Fibroblast of skin of right biceps (primary cell): ENCODE measurements at places on chromosomes 2 and 18.

DNA sequence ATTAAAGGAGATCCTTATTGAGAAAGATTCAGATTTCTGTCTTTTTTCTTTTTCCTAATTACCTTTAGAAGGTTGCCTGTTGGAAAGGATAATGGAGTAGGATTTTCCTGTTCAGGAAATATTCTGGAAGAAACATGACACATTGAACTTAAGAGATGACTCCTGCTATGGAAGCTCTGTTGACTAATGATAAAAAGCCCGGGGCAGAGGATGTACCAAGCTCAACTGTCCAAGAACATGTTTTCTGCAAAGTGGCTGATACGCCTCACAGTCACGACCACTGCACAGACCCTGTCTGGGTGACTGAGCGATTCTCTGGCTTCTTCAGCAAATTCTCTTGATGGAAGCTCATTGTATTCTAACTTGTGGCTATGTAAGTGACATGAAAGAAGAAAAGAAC, 86.2 kb upstream of the THOC1 start:
- DNase-seq, result no peak

- no peak for DNase-seq
These were observed 92.3 kb upstream of the PKDCC start for GRCh38 chr2:41955316-41956043.

GRCh38 chr2:150012986-150013385, 425.4 kb upstream of the MMADHC start:
- DNase-seq, result peak; percentile 12

DNA sequence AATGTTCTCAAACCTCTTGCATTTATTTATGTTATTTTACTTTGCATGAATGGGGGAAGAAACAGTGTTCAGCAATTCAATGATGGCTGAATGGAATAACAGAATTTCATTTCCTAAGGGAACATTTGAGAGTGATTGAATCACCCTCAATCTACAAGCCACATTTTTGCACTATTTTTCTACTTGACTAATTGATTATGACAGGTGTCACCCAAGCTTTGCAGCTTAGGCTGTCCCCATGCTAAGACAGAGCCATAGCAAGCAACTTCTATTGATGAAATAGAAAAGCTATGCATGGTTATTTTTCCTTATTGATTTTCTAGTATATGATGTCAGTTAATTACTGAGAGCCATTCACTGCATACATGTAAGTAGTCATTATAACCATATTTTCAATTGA, 795.7 kb downstream of the DCC start:
- no peak for DNase-seq

DNA sequence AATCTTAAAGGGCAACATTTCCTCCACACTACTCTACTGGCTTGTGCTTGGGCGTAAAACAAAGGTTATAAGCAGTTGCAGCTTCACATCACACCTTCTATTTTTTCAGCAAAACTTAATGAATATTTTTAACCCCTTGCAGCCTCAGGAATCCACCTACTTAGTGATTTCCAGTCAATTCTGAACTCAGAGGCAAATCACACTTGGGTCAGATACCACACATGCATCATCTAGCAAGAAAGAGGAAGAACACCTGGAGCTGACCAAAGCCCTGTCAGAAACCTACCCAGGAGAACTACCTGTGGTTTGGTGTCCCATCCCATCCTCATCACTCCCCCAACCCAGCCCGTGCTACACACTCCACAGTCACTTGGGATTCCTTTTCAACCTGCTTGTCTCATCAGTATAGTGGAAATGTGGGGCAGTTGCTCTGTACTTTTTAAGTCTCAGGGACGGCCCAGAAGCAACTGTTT, 25.5 kb downstream of the PIAS2 start:
- no peak for DNase-seq

GRCh38 chr2:11649093-11649492, 20.9 kb downstream of the NTSR2 start:
- no peak for DNase-seq

DNA sequence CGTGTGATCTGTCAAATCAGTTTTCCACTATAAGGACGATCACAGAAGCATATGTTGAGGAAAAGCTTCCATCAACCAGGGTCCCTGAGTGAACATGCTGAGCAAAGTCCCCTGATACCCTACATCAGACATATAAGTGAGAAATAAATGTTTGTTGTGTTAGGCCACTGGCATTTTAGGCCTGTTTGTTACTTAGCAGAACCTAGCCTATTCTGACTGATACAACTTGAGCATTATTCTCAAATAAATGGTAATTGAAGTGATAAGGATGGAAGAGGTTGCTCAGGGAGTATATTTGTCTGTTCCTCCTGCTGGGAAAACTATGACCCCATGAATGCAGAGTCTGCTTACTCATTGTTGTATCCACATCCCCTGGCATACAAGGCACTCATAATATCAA, 106.4 kb downstream of the LOXHD1 start:
- no peak for DNase-seq

DNA sequence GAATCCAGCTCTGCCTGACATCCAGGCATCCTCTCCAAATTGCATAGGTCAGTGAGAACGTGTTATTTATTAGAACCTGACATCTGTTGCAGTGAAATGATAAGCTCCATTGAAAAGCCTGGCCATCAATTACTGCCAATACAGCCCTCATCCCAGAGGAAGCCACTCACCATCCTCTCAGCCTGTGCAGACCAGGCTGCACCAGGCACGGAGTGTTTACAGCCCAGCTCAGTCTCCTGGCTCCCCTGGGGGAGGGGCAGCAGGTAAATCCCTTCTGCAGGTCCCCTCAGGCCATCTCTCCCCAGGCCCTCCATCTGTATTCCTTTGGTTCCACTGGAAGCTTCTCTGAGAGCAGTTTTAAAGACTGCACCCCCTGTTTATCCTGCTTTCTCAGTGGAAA, 82.6 kb upstream of the FOSL2 start:
- DNase-seq, result no peak

DNA sequence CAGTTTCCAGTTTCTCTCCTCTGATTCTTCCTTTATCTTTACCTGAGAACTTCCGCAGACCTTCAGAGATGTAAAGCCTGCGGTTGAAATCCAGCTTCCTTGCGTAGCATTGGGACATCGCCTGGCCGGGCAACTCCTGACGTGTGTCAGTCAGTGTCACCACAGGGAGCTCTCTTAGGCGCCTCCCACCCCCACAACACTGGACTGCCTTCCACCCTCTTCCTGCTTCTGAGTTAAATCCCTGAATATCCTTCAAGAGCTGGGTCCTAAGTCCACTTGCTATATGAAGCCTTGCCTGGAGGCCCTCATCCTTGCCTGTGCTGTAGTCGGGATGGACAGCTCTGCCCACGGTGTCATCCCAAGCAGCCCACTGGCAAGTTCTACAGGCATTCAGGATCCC, 179.4 kb downstream of the SEPTIN10 start:
- no peak for DNase-seq

- no peak for DNase-seq
These were observed 68.8 kb upstream of the ZNF397 start for GRCh38 chr18:35172009-35172408.

GRCh38 chr18:34977838-34978532, 63.2 kb upstream of the MAPRE2 start:
- peak; percentile 18 for DNase-seq

DNA sequence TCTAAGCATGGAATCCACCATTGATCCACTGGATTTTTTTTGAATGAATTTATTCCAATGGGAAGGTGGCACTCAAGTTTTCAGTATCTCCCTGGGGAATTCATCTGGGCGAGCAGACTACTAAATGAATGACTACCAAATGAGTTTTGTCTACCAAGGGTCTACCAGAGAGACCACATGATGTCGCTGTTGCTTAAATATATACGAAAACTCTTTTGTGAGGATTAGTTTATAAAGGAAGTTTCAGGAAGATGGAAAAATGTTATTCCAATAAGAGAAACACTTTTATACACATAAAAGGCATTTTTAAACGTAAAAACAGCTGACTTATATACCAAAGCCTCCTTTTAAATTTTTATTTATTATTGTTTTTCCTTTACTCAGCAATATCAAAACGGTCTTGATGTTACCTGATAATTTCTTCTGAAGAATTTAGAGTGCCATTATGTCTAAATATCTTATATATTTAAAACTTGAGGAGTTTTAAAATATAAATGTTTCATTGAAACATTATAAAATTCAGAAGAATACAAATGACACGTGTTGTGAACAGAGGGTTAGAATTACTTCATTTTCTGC, 139.7 kb downstream of the HRH4 start:
- DNase-seq, result peak; percentile 64

DNA sequence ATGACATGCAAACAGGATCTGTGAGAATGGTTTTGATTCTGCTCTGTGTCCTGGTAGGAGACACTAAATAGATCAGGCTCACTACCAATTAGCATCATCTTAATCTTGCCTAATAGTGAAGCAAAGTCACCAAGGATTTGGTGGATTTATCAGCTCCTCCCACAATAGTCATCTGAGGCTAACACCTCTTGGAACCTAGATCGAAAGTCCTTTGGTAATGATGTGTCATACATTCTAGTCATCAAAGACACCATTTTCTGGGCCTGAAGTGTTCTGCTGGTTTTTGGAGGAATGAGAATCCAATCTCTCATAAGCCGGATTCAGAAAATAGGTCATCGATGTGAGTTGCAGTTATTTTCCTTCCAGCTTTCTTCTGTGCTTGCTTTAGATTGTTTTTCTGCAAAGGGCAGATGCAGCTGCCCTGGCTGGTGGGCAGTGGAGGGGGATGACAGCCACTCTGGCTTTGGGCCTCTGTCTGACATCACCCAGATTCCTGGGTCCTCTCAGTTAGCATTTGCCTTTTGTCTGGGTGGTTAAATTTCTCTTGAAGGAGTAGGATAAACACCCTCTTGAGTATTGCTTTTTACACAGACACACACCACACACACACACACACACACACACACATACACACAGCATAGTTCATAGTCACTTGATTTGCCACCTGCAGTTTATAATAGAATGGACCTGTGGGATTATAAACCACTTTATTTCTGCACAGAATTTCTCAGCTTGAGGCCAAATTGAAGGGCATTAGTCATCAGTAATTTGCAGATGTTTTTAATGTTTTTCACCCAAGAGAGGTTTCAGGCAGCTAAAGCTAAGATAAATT, at the start of gene MYO3B:
Gene MYO3B, plus strand, starts transcription at position 198 of the 832 bp plus-strand sequence. Its CDS starts 141 bp downstream, at position 339.
- peak; percentile 58 for DNase-seq

- DNase-seq, result peak; percentile 80
These were observed 42.9 kb downstream of the QPCT start for GRCh38 chr2:37387148-37387835.
